Muscle of leg (tissue), 16 donors: ENCODE measurements at places on chromosomes 7 and 10. TPM values are rescaled to one million over a fixed set of nuclear protein-coding genes. Genes with fewer than 3 reads are reported as not detected.

Gene GOLGA7B
- total RNA-seq: 0.04 TPM

Gene SSC4D
- total RNA-seq: 0.84 TPM

Gene HOXA10
- 21.2 TPM for total RNA-seq

Gene CYP26A1
- total RNA-seq: 1.8 TPM

Gene SNX10
- 1.2 TPM for total RNA-seq

Gene DNAJB9
- 12.5 TPM for total RNA-seq

Gene KNDC1
- 2.7 TPM for total RNA-seq

Gene CHCHD2
- total RNA-seq: 416 TPM

Gene RALA
- 16.1 TPM for total RNA-seq

Gene LRRN3
- 10.1 TPM for total RNA-seq

Gene TUBB8
- total RNA-seq: 0.09 TPM

Gene CFAP46
- 0.22 TPM for total RNA-seq
